Prostate gland (tissue), 2 donors: ENCODE measurements at places on chromosomes 4 and X.

DNA sequence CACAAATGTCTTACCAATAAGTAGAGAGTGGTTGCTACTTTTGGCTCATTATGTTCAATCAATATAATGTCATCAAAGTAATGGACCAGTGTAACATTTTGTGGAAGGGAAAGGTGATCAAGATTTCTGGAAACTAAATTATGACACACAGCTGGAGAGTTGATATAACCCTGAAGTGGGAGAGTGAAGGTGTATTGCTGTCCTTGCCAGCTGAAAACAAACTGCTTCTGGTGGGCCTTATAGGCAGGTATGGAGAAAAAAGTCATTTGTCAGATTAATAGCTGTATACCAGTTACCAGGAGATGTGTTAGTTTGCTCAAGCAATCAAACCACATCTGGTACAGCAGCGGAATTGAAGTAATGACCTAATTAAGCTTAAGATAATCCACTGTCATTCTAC, 17.3 kb upstream of the GUCY1B1 start:
- no peak for DNase-seq

- DNase-seq: no peak
Measured at GRCh38 chr4:145440292-145441007, 41.2 kb upstream of the SMAD1 start.

GRCh38 chr4:30863021-30863420, 142.9 kb downstream of the PCDH7 start:
- DNase-seq: no peak

DNA sequence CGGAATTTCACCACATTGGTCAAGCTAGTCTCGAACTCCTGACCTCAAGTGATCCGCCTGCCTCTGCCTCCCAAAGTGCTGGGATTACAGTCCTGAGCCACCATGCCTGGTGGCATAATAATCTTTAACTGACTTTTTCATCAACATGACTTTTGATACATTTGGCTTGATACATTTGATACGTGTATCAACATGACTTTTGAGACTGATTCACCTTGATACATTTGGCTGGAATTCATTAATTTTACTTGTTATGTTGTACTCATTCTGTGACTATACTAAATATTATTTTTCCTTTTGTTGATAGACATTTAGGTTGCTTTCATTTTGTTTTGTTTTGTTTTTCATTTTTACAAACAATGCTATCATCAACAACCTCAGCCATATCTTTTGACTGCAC, 6.3 kb downstream of the TMEM154 start:
- no peak for DNase-seq

DNA sequence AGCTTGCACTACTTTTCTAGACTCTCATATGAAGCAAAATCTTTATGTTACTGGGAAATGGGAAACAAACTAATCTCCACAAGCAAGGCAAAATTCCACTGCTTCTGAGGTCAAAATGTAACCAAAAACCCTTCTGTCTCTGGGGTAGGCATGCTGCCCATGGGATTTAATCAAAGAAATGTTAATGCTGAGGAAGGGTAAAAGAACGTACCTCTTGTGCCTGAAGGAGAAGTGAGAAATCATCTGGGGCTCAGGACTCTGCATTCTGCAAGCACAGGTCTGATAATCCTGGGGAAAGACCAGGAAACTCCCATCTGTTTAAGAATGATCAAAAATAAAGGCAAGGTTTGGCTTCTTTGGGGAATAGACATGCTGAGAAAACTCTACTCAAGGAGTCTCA, 184.7 kb downstream of the GRID2 start:
- no peak for DNase-seq

DNA sequence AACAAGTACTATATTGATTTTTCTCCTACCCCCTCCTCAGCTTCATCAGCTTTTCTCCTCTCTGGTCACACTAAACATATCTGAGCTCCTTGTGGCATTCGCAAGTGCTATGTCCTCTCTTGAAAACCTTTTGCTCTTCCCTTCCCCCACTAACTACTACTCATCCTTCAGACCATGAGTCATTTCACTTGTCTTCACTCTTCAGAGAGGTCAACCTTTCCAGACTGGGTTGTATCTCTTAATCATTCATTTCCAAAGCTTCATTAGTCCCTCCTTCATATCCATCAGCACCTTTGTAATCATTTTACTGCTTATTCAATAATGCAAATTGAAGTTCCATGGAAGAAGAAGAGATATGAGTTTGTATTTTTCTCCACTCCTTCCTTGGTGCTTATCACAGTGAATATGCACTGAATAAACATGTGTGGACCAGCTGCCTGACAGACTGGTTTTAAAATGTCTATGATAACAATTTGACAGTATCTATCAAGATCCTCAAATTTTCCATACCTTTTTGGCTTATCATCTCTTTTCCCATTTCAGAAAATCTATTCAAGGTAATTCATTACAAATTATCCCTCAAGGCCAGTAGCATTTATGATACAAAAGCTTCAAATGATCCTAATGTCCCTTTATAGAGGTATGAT, 28.4 kb downstream of the DDX60L start:
- no peak for DNase-seq

- DNase-seq: no peak
Measured at GRCh38 chr4:1499465-1499864, 93.2 kb upstream of the NKX1-1 start.

DNA sequence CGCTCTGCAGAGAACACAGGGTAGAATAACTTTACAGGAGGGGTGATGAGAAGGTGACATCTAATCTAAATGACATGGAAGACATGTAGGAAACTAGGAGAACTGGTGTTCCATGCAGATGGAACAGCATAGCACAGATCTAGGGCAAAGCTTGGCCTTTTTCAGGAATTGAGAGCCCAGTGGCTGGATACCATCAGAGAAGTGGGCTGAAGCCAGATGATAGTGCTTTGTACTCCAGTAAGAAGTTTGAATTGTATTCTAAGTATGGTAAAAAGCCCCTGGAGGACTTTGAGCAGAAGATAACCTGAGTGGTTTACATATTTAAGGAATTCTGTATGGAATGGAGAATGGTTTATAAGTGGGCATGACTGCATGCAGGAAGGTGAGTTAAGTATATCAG, 32.8 kb downstream of the ENOPH1 start:
- DNase-seq: no peak

GRCh38 chr4:7529368-7530080, 94.8 kb upstream of the PSAPL1 start:
- DNase-seq: no peak
